ENCODE measurements at places on chromosomes 7 and 10.

- no peak for DNase-seq
Observed at GRCh38 chr10:117796130-117796745, 250.5 kb downstream of the RAB11FIP2 start.

- DNase-seq: no peak
Observed at GRCh38 chr10:94762393-94762792, at the start of gene CYP2C19. Gene CYP2C19, plus strand, starts transcription at chr10:94762681. Its CDS starts 25 bp downstream, at chr10:94762706.

DNA sequence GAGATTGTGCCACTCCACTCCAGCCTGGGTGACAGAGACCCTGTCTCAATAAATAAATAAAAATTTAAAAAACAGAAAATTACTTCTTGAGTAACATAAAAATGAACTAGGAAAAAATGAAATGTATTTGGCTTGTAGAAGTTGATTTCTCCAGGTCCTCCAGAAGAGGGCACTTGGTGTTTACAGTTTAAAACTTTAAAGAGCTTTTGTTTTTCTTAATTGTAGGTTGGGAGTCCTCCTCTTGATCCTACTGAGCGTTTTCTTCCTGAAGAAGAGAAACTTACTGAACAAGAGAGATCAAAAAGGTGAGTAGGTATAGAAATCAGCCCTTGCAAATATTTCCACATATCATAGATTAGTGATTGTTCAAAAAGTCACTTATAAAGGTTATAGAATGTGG is 16.2 kb downstream of the KIFBP start:
- DNase-seq: no peak

- DNase-seq: no peak
Observed at GRCh38 chr7:38858259-38858884, 50.6 kb downstream of the VPS41 start.

- DNase-seq: no peak
Observed at GRCh38 chr7:103097041-103097440, 22.1 kb downstream of the ARMC10 start.

DNA sequence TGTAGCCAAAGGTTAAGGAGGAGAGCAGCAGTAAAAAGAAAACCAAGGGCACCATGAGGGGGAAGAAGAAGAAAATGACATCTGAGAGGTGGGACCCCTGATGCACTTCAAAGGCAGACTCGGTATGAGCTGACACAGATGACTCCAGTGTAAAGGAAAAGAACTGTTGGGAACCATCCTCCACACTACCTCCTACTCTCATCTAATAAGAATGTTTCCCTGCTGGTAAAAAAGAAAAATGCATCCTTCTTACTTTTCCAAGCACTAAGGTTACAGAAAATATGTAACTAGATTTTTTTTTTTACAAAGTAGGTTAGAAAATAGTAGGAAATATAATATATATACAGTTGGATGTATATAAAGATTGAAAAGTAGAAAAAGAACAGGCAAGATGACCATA is 16.9 kb downstream of the TAS2R41 start:
- DNase-seq: no peak

GRCh38 chr7:80087051-80087770 is 47.4 kb upstream of the GNAI1 start:
- no peak for DNase-seq

DNA sequence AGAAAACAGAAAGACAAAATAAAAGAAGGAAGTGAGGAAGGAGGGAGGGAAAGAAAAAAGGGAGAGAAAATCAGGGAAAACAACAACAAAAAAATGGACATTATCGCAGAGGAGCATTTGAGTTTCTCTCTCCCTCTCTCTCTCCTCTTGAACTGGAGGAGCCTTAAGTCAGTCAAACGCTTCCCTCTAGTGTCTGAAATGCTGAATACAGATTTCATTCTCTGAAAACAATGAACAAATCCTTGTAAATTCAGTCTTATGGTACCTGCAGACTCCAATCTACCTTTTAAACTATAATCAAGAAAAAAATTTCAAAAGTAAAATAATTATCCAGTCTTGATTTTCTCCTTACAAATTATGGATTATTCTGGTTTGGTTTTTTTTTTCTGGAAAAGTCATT is 89.2 kb upstream of the PFKP start:
- DNase-seq: no peak

DNA sequence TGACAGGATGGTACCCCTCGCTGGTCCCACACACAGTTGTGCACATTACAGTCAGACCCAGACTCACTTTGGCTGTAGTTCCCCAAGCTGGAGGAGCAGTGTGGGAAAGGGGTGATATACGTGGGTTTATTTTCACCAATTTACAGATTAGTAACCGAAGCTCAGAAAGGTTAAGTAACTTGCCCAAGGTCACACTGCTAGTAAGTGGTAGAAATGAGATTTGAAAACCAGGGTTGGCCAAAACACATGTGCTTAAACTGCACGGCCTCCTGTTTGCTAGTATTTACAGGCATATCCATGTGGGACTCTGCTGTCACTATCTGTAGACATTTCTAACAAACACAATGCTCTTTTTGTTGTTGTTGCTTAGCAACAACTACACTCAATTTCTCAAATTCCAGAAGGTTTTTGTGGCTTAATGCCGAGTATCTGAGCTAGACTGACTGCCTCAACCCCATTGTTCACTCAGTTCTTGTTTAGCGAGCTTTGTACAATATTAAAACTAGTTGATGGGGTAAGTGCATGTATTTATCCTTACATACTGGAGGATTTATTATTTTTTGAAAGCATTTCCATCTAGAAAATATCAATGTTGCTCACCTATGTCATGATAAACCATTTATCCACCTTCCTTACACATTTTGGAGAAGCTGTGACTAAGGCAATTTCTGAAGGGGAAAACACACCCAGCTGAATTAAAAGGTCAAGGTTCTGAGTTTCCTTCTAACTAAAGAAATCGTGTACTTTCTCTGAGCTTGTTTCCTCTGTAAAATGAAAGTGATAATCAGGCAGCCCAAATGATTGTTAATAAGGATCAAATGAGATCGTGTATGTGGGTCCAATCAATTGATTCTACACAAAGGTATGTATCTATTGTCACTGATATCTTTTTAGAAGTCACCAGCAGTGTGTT is 5.3 kb upstream of the TMEM139 start:
- DNase-seq: no peak

- no peak for DNase-seq
Observed at GRCh38 chr10:37240223-37240622, 114.8 kb downstream of the ANKRD30A start.

- no peak for DNase-seq
Observed at GRCh38 chr10:15719049-15719898, 448 bp downstream of the ITGA8 start.

DNA sequence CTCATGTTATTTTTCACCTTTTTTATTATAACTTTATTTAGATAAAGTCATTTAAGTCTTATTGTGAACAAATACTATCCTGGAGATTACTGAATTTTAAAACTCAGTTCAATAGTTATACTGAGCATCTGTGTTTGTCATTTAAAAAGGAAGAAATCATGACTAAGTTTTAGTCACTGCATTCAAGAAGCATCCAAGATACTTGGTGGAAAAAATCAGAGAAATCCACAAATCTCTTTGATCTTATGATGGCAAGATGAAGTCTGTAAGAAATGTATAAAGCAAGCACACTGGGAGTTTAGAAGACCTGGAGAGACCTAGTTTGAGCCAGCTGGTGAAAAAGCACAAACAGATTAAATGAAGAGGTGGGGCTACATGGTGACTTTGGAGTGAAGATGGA is 529.8 kb upstream of the IGFBP3 start:
- DNase-seq: no peak

DNA sequence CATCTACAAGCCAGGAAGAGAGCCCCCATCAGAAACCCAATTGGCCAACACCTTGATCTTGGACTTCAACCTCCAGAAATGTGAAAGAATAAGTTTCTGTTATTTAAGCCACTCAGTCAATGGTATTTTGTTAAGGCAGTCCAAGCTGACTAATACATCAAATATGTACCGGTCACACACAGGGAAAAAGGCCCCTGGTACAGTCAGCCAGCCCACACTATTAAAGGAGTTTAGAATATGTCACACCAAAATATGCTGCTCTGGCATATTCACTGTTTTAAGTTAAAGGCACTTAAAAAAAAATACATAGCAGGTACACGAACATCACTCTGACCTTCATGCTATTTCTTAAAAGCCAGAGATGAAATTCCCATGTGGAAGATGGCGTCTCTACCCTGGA is 15.2 kb upstream of the CDCA7L start:
- DNase-seq: no peak

DNA sequence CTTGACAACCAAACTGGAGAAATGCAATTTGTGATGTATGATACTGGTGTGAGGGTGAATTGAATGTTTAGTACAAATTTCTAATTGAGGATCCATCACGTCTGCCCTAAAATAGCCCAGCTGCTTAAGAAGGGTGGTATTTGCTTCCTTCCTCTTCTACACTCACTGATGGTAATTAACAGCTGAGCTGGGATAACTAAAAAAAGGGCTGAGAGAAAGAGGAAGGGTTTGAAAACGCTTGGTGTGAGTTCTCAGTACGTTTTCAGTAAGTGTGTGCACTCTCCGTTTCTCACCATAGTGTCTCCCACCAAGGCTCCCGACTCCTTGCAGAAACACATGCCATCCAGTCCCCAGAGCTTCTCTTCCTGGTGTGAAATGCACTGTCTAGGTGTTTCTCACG is 54.3 kb downstream of the MAP3K8 start:
- no peak for DNase-seq

DNA sequence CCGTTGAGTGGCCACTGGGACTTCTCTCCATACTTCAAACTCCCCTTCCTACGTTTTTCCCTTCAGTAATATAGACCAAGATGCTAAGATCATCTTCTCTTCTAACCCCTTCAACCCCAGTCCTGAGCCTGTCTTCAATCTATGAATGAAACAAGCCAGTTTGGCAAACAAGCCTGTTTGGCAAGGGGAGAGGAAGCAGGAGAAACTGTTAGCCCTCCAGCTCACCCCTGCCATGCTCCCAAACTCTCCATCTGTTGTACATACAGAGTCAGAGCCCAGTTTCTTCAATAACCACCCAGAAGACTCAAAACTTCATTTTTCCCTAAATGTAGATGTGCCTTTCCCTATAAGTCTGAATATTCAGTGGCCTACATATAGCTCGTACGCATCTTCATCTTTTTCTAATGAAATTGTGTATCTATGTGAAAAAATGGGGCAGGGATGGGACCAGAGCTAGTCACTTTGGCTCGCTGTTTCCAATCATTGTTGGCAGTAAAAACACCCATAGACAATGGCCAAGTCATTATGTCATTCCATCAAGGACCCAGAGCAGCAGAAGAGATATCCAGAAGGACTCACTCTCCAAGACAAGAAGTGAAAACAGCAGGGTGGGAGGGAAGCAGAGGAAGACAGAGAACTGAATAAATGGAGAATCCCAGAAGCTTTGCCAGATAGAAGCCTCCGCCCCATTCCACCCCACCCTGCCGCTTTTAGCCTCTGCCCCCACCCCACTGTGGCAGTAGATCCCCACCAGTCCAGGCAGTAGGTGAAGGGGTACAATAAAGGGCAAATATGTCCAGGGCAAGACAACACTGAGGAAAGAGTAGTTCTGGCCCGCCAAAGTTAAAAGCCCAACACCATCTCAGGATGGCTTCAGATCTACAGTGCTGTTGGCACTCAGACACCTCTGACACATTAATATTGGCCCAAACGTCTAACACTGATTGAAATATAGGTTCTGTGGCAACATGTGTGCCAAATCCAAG is 87.3 kb downstream of the DOCK4 start:
- DNase-seq: no peak

GRCh38 chr10:61970182-61971002 is 68.9 kb downstream of the ARID5B start:
- no peak for DNase-seq

DNA sequence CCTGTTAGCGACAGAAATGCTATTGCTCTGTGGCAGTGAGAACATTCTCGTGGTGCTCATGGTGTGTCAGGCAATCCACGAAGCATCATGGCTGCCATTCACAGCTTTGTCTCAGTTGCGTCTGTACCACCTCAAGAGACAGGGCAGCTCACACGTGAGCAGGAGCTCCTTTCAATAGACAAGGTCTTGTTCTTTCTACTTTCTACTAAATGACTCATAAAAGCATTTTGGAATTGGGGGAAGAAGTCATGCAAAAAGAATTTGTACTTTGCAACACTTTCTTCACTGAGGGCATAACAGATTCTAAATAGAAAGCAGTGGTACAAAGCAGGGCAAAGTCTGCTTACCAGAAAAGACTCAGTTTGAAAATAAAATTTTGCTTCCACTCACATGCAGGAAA is 638.5 kb downstream of the PHTF2 start:
- DNase-seq: no peak

DNA sequence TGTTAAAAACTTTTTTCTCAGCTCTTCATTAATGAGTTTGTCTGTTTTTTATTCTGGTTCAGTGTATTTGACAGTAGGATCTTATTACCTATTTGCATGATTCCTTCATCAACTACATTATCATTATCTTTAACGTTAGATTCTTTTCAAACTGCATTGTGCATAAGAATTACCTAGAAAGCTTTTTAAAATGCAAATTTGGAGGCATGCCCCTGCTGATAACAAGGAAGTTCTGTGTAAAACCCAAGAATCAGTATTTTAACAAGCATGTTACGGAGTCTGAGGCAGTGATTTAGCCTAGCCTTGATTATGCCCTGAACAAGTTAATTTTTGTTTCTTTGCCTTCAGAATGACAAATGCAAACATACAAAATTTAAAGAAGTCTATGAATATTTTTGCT is 14.2 kb downstream of the AHR start:
- no peak for DNase-seq

- DNase-seq: no peak
Observed at GRCh38 chr10:8640301-8640700, 585.8 kb downstream of the GATA3 start.

DNA sequence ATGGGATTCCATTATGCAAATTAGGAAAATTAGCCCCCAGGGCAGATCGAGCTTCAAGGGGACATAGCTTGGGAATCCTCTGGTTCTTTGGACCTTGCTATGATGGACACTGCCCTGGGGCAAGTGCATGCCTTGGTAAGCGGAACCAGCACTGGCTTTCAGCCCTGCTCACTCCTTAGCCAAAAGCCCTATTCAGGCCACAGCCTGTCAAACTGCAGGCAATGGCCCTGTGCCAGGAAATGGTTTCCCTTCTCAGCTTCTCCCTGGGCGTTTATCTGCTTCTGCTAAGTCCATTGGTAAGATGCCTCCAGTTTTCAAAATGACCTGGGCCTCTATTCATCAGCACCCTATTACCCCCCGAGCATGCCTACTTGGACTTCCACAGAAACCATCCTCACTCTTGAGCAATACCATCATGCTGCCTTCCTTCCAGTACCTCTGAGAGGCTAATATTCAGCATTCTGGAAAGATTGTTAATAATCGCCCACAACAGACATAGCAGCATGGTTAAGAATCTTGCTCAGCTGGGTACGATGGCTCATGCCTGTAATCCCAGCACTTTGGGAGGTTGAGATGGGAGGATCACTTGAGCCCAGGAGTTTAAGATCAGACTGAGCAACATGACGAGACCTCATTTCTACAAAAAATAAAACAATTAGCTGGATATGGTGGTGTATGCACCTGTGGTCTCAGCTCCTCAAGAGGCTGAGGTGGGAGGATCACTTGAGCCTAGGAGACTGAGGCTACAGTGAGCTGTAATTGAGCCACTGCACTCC is 918.6 kb upstream of the AUTS2 start:
- no peak for DNase-seq

GRCh38 chr7:99308461-99309074 is 17.1 kb upstream of the ARPC1A start:
- no peak for DNase-seq

GRCh38 chr10:100350914-100351485 is 4.0 kb downstream of the SCD start:
- no peak for DNase-seq

All from stimulated activated CD8-positive, alpha-beta memory T cell treated with anti-CD3 and anti-CD28 coated beads, Interleukin-7, amount 100 ng/mL, for 48 hours (primary cell).